ENCODE measurements at places on chromosomes 13 and 19.

GRCh38 chr13:39776439-39776838, 121.0 kb downstream of the COG6 start:
- DNase-seq: no peak

DNA sequence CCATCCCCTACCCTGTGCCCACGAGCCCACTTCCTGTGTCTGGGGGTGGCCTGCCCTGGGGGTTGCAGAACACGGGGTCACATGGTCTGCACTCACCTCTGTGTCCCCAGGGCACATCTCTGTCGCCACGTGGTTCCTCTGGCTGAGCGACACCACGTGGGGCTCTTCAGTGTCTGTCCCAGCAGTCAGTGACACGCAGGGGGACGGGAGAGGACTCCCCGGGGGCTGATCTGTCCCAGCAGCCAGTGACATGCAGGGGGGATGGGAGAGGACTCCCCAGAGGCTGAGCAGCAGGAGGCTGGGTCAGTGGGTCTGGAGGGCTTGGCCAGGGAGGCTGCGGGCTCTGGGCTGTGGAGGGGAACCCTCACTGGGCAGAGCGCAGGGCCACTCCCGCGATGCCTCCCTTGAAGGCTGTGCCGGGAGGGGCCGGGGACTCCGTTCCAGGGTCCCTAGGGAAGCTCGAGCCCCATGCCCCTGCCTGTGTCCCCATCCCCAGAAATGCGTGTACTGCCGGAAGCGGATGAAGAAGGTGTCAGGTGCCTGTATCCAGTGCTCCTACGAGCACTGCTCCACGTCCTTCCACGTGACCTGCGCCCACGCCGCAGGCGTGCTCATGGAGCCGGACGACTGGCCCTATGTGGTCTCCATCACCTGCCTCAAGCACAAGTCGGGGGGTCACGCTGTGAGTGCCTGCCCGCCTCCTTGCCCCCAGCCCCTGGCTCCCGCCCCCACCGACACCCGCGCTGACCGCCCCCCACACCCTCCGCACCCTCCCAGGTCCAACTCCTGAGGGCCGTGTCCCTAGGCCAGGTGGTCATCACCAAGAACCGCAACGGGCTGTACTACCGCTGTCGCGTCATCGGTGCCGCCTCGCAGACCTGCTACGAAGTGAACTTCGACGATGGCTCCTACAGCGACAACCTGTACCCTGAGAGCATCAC, 174.8 kb downstream of the KDM4B start:
- no peak for DNase-seq

- DNase-seq: no peak
These were observed 23.5 kb downstream of the RASA3 start for GRCh38 chr13:114108894-114109293.

DNA sequence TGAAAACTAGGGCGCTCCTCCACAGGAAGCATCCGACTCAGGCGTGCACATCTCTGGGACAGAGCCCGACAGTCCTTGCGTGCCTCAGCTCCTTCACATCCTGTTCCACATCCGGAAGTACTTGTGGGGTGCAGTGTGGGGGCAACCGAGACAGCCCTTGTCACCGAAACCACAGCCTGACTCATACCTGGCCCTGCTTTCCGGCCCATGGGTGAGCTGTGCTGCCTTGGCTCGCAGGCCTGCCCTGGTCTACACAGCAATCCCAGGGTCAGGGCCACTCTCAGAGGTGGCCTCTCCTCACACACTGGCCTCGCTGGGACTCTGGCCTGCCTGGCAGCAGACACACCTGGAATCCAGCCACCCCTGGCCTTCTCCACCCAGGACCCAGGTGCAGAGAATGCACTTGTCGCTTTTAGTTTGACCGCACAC, 100.4 kb downstream of the STK24 start:
- peak; percentile 90 for DNase-seq

- DNase-seq: peak; percentile 75
These were observed 14.1 kb downstream of the KLF2 start for GRCh38 chr19:16338470-16339360.

DNA sequence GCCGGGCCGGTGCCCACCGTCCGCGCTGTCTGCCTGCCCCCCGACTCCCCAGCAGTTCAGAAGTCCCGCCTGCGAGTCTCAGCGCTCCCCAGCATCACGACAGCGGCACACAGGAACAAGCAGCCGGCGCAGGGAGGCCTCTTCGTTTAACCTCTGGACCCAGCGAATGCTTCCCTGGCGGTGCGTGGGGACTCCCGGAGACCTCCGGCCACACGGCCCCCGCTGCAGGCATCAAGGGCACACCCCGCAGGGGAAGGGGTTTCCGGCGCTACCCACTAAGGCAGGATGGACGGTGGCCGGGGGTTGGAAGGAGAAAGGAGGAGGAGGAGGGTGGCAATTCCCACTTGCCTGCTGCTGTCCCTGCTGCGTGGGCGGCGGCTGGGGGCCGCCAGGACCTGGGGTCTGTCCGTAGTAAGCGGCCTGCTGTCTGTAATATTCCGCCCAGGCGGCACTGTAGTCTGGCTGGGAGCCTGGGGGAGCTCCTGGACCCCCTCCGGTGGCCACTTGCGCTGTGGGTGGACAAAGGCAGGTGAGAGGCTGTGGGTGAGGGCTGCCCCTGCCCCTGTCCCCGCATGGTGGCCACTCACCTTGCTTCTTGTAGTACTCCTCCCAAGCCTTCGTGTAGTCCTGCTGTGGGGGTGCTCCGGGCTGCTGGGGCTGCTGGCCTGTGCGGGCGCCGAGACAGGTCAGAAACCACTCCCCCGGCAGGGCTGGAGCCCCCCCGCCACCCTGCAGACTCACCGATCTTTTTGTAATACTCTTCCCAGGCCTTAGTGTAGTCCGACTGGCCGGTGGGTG, 9.6 kb downstream of the KHSRP start:
- no peak for DNase-seq

GRCh38 chr13:42401376-42401775, 129.4 kb downstream of the AKAP11 start:
- DNase-seq: no peak

GRCh38 chr13:38758277-38758676, 71.4 kb downstream of the FREM2 start:
- no peak for DNase-seq

DNA sequence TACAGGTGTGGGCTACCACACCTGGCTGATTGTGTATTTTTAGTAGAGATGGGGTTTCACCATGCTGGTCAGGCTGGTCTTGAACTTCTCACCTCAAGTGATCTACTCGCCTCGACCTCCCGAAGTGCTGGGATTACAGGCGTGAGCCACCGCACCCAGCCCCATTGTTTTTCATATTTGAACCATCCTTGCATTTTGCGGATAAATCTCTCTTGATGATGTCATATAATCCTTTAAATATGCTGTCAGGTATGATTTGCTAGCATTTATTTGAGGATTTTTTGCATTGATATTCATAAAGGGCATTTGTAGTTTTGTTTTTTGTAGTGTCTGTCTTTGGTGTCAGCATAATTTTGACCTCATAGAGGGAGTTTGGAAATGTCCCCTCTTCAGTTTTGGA, 5.7 kb downstream of the ZNF101 start:
- DNase-seq: peak; percentile 19

DNA sequence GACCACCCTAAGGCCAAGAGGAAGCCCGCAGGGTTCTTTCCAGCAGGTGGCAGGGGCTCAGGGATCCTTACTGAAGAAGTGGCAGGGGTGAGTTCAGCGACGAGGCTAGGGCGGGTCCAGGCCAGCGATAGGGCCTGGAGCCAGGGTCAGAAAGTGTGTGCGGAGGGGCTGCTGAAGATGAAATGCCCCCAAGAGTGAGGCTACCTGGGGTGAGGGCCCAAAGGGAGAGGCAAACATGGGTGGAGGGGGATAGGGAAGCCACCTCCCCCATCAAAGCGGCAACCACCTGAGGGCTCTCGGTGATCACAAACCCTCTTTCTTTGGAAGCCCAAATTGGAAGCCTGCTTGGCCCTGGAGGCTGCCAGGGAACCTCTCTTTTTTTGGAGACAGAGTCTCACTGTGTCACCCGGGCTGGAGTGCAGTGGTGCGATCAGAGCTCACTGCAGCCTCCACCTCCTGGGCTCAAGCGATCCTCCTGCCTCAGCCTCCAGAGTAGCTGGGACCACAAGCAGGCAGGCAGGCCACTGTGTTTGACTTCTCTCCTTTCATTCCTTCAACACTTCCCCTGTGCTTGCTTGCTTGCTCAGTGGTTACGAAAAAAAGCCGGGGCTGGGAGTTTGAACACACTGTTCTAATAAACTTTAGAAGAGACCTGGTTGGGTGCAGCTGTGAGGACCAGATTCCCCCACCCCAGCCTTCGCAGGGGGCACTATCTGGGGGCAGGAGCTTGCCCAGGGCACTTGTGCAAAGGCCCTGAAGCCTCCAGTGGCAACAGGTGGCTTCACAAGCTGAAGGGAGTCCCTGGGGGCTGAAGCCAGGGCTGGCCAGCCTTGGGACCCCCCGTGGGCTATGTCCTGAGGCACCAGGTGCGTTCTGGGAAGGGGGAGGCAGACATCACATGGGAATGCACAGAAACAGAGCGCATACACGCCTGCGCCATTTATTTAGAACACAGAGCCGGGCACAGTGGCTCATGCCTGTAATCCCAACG, 1.4 kb upstream of the ATP8B3 start:
- DNase-seq: no peak

DNA sequence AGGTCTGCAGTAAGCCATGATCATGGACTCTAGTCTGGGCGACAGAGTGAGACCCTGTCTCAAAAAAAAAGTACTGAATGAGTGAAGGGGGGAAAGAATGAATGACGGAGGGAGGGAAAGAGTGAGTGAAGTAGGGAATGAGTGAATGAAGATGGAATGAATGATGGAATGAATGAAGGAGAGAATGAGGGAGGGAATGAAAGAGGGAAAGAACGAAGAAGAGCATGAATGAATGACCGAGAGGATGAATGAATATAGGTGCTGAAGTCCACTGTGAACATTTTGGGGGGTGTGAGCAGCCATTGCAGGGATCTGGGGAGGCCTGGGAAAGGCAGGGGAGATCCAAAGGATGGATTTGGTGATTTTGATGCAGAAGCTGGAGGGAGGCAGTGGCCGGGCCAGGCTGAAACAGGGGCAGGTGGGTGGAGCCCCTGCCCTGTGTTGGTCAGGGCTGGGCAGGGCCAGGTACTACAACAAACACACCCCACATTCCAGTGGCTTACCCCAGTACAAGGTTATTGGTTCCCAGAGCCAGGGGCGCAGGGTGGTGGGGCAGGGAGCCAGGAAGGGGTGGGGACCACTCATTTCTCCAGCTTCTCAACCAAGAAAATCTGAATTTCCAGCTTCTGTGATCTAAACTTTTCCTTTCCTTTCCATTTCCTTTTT, 14.3 kb downstream of the SLC27A1 start:
- DNase-seq: no peak

DNA sequence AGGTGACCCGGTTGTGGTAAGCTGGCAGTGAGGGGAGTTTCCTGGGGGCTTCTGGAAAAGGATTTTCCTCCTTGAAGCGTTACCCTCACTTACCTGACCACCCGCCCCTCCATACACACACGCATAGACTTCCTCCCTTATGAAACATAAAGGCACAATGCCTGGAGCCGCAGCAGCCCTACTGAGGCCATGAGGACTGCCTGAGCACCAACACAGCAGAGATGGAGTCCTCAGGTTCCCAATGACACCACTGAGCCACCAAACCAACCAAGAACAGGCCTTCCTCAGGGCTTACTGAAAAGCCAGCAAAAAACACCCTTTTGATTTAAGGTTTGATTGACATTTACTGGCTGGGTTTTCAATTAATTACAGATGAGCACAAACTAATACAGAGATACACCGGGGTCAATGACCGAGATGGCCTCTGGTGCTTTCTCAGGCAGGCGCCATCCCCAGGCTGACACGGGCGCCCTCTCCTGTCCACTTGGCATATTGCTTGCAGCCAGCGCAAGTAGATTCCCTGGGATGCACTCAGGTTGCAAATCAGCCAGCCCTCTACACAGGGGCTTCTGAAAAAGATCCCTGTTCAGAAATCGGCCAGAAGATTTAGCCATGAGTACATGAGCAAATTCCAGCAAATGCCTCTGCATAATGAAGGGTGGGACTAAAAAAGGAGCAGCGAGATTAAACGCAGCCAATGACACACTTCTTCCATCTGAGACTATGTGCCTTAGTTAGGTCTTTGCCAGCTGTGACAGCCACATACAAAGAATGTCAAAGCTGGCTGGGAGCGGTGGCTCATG, 14.8 kb downstream of the OPA3 start:
- peak; percentile 84 for DNase-seq

- no peak for DNase-seq
These were observed 25.2 kb upstream of the F7 start for GRCh38 chr13:113080361-113080831.

DNA sequence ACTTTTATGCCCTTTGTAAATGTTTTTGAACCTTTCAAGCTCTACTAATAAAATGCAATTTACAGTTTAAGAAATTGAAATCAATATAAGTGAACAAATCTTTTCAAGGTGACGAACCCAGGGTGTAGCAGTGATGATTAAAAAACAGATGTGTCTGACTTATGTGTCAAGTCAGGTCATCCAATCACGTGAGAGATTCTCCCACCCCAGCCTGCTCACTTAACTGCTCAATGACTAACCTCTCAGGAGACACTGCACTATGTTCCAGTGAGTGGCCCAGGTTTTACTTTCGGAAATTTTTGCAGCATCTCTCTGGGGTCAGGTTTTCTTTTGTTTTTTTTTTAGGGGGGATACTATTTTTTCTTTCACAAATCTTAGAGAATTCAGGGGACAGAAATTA, 60.7 kb downstream of the ZNF429 start:
- DNase-seq: peak; percentile 40

DNA sequence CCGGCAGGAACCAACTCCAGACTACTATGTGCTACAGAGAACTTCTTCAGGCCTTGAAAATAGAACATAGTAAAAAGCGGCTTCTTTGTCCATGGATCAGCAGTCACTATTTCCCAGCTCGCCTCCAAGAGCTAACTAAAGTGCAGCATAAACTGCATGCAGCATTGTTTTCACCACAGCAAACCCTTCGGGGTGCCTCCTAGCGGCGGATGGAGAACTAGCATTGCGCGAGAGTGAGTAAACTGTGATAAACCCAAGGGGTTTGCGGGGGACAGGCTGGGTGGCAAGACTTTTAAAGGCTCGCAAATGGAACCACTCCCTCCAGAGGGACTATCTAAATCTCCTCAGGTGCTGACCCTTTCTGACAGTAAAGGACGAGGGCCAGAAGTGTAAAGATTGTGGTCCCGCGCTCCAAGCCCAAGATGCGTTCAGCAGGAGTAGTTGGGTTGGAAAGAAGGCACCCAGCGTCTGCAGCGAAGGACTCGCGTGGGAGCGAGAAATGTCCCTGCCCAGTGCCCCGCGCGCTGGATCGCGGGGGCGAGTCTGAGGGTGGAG, 21.5 kb upstream of the SGCG start:
- peak; percentile 60 for DNase-seq

- peak; percentile 75 for DNase-seq
These were observed at the start of gene INSR for GRCh38 chr19:7293762-7294557. INSR (minus strand) TSS chr19:7294414; CDS start chr19:7293891, 523 bp downstream.

Measured in stimulated activated CD8-positive, alpha-beta memory T cell treated with anti-CD3 and anti-CD28 coated beads, Interleukin-4, amount 100 ng/mL, for 48 hours (primary cell).